NCI-H2171 treated with DMSO at 0.1 percent for 48 hours (cell line): ENCODE measurements at places on chromosomes 5 and 9.

DNA sequence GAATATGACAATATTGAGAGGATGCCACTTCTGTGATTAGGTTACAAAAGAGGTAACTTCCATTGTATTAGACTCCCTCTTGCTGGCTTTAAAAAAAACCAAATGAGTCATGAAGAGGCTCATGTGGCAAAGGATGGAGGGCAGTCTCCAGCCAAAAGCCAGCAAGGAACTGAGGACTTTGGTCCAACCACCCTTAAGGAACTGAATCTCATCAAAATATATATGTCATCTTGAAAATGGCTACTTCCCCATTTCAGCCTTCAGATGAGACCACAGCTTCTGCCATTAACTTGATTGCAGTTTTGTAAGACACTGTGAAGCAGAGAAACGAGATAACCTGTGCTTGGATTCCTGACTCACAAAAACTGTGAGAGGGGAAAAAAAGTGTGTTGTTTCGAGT is 15.5 kb upstream of the TRIM32 start:
- no peak for DNase-seq

- no peak for DNase-seq
These were observed 86.0 kb upstream of the FSD1L start for GRCh38 chr9:105361873-105362272.

GRCh38 chr5:116522356-116523136 is 52.1 kb downstream of the SEMA6A start:
- DNase-seq: no peak

- DNase-seq: no peak
These were observed 170.3 kb upstream of the PRR16 start for GRCh38 chr5:120293796-120294195.

DNA sequence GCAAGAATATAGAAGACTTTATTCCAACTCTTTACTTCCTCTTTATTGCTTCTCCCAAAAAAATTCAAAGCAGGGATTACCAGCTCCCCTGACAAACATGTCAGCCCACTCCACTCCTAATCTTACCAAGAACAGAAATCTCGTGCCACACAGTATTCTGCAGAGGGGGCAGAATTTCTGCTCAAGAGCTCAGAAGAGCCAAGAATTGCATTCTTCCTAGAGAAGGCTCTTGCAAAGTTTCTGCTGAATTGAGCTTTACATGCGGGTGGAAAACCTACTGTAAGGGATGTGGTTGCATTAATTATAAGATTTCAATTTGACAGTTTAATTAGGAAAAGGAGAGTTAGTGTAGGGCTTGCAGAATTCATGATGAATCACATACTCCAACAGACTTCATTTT is 428.5 kb downstream of the CETN3 start:
- no peak for DNase-seq

DNA sequence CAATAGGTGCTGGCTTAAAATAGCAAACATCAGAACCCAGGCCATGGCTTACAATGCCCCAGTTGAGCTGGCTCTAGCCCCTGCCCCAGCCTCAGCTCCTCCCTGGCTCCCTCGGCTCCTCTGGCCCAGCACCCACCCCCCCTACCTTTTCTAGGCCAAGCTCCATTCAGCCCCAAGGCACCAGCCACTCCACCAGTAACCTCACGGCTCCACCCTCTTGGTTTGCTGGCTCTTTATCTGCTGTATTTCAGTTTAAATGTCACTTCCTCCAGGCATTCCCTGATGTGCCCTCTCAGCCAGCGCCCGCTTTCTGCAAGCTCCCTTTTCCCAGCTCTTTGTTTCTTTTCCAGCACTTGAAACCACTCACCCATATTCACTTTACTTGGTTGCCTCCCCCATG is 10.6 kb downstream of the C1QTNF2 start:
- no peak for DNase-seq
